Effector memory CD8-positive, alpha-beta T cell (primary cell): ENCODE measurements at places on chromosomes 3 and 15.
A peak's percentile ranks its signal among the peaks of the same experiment; 100 is the strongest.

- no peak for DNase-seq
Measured at GRCh38 chr15:67136802-67137201, 71.4 kb downstream of the SMAD3 start.

- DNase-seq, result no peak
Measured at GRCh38 chr15:72970933-72971760, 81.1 kb upstream of the NEO1 start.

DNA sequence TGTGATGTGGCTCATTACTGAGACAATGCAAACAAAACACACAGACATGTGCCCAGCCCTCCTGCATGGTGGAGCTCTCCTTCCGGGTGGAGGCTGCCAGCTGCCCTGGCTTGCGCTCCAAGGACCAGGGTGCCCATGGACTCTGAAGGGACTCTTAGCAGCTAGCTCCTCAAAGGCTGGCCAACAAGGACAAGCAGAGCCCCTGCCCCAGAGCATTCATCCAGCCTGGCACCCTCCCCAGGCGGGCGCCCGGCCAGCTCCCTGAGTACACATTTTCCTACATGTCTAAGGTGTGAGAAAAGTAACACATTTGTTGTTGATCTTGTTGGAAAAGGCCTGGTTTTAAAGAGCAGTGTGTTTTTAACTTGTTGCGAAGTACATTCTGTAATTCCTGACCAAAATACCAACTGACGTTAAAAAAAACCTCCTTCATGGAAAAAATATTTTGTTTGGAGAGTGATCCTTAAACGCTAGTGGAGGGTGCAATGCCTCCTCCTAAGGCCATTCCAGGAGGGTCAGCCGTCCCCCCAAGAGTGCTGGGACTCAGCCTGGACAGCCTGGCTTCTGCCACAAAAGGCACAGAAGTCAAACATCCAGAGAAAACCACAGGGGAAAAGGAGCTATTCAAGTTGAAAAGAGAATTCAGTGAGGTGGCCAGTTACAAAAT lies 86.9 kb downstream of the KLF15 start:
- no peak for DNase-seq

DNA sequence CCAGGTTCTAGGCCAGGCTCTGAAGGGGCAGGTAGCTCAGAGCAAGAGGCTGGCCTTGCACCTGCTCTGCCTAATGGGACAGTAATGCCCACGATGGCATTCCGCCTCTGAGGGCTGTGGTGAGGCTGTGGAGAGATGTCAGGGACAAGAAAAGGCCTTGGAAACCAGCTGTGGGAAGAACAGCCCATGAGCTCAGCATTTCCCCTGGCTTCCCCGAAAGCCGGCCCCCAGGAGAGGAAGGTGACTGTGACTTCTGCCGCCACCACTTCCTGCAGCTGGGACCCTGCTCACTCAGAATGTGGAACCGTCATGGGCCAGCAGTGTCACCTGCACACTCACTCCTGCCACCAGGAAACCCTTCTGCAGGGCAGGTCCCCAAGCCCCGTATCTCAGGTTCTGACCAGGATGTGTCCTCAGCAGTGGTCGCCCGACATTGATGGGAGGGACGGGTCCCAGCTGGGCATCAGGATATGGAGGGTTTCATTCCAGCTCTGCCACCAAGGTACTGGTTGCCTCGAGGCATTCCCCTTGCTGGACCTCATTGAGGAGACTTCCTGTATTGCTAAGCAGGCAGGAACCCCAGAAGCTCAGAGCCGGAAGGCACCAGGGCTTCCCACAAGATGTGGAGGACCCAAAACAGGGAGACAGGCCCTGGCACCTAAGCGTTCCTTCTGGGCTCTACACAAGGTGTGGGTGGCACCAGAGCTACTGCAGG lies 30.7 kb downstream of the SEMA7A start:
- DNase-seq, result peak; percentile 23

- DNase-seq, result no peak
Measured at GRCh38 chr3:187292181-187292580, 644 bp upstream of the MASP1 start.

DNA sequence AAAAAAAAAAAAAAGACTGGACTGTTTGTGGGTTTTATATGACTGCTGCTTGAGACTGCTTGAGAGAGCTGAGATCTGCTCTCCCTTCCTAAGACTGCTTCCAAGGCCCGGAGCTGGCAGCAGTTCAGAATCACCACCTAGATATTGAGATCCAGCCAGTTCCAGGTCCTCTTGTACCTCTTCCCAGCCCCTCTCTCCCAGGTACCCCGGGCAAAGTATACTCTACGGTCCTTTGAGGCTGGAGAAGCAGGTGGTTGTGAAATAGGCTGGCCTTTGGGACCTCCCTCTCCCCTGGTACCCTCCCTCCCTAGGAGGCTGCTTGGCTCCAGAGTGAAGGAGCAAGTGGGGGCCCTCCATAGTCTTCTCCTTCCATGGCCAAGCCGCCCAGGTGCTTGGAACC lies 12.6 kb upstream of the BAHD1 start:
- DNase-seq, result no peak

DNA sequence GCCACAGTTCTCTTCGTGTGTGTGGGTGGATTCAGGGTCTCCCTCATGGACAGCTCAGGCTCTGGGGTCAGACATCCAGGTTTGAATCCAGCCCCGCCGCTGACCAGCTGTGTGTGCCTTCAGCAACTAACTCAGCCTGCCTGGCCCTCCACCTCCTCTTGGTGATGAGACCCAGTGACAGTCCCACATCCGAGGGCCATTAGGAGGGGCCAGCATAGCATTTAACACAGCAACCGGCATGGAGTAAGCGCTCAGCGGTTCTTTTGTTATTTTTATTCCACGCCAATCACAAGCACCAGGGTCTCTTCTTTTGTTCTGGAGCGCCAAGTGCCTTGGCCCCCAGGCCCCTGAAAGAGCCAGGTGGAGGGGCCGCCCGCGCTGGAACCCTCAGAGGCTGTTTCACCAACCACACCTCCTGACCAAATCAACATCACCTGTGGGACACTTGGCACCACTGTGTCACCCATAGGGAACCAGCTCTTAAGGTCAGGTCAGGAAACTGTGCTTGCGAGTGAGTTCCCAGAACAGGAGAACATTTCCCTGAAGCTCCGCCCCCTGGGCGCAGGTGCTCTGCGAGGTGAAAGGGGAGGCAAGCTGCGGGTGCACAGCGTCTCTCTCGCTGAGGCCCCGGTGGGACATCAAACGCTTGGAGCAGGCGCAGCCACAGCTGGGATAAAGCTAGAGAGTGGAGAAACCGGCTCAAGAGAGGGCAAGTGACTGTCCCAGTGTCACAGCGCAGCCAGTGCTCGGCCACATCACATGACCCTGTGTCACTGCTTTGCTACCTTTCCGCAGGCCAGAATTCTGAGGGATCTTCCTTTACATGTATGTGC lies 311.3 kb downstream of the UACA start:
- DNase-seq, result no peak

GRCh38 chr3:16406579-16406978 lies 106.9 kb downstream of the RFTN1 start:
- DNase-seq, result no peak

DNA sequence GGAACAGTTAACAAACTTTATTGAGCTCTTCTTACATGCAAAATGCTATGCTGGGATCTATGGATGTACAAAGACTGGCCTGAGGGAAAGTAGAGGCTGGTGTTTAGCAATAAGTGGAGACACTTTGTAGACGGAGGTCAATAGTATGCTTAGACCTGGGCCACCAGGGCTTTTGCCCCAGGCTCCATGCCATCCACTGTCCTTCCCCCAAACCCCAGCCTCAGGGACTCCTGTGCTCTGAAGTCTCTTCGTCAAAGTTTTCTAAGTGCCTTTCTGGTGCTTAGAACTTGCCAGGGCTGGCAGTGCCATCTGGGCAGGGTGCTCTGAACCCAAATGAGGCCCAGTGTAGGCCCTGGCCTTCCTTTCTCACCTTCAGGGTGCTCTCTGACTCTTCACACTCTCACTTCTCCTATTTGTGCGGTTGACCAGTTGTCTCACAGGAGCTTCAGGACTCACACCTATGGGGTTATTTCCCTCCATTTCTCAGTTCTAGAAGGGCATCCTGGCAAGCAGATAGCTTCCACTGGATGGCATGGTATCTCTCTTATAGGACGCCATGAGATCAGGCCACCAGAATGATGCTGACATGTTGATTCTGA lies 21.8 kb upstream of the KCNAB1 start:
- no peak for DNase-seq

DNA sequence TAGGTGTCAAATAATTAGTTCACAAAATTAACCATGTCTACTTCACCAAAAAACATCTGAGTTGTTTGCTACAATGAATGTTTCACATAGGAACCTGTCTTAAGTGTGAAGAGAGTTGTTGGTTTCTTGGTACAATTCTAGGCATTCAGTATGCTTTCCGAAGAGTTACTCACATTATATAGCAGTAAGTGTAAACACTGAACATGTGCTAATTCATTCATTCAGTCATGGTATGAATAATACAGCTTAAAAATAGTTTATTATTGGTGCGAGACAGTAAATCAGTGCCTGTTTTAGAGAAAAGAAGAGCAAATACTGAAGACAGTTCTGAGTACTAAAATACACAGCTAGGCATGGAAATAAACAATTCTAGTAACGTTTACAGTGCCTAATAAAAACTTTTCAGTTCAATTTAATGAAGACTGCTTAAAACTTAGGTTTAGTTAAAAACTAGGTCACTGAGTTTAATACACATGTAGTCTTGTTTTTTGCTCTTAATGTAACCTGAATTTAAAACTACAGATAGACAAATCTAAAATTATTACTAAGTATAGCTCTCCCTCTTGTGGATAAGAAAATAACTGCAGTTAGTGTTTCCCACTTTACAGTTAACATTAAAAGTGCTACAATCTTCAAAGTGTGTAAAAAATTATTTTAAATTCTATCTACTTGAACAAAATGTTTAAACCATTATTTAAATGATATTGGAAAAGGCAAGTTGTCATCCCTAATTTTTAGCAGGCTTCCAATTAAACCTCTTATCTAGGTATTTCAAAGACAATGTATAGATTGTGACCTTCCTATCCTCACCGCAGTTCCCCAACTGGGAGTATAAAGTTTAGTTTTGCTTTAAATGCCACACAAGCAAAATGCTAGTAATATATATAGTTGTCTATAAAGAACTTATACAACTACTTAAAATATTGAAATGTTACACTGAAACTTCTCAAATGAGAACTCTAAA lies 20.1 kb upstream of the ZCWPW2 start:
- DNase-seq, result no peak
